GM20000 (cell line): ENCODE measurements at places on chromosomes 7 and 10.

DNA sequence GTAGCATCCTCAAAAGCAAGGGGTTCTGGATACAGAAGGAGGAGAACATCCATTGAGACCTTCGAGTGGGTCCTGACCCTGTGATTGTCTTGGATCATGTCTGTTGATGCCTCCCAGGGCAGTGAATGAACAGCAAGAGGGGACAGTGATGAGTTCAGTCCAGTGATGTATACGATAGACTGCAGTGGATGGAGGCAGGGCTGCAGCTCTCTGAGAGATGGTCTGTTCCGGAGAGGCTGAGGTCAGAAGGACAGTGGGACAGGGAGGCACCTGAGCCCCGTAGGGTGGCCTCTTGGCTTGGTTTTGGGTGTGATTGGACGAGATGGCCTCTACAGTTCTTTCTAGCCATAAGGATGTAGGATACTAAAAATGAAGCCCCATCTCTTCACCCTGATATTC, 280.4 kb downstream of the CAMK1D start:
- no peak for DNase-seq

GRCh38 chr7:27389496-27389895, 146.9 kb downstream of the EVX1 start:
- DNase-seq: no peak

DNA sequence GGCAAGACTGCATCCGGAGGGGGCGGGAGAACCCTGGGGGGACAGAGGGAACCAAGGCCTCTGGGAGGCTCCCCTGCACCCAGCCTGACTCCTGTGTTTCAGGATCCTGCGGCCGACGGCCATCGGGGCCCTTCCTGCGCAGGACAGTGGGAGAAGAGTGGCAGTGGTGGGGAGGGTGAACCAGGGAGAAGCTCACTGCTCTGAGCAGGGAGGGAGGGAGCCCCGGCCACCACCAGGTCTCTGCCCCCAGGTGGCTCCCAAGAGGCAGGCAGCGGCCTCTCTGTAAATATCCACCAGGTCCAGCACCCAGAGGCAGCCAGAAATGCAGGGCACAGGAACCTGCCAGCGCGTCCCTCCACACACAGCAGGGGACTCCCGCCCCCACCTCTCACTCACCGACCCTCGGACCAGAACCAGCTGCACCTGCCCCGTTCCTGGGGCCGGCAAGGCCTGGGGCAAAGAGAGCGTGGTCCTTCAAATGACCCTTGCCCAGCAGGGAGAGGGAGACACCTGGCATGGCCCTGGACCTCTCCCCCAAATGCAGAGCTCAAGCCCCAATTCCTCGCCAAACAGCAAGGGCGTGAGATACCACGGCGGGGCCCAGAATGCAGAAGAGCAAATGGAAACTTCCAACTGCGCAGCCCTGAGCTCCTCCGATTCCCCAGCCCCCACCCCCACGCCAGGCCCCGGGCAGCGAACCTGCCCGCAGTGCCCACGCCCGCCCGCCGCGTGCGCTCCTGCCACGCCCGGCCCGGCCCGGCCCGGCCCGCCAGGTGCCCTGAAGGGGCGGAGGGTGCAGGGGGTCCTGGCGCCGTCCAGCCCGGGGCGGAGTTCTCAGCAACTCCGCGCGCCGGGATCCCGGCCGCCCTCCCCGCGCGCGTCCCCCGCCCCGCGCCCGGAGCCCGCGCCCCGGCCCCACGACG, 805 bp downstream of the RASGEF1A start:
- peak; percentile 35 for DNase-seq

DNA sequence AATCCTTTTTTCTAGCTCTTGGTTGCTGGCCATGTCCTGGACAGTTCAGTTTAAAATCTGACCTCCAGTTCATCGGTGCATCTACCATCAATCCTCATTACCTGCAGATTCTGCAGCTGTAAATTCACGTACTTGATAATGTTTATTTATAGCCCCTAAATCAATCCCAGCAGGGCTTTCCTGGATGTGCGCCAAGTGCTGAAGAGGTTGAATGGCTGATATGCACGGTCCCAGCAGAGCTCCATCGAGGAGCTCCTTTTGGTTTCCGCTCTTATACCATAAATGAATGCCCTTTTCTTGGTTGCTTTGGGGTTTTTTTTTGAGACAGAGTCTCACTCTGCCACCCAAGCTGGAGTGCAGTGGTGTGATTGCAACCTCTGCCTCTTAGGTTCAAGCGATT, 91.2 kb upstream of the CCZ1B start:
- no peak for DNase-seq

DNA sequence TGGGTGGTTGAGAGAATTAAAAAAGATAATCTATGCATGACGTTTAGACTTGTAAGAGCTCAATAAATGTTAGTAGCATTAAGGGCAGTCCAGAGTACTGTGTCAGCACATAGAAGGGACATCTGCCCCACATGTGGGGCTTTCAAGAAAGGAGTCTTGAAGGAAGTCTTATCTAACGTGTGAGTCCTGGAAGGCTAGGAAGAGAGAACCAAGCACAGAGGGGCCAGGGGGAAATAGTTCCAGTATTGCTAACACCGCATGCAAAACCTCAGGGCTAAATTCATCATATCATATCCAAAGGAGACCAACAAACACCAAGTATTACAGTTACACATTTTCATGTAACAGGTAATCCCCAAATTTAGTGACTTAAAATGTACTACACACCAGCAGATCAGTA, 122.7 kb downstream of the AOAH start:
- no peak for DNase-seq
